ENCODE measurements at places on chromosomes 2 and 18. TPM values are rescaled to one million over a fixed set of nuclear protein-coding genes. Genes with fewer than 3 reads are reported as not detected.

DNA sequence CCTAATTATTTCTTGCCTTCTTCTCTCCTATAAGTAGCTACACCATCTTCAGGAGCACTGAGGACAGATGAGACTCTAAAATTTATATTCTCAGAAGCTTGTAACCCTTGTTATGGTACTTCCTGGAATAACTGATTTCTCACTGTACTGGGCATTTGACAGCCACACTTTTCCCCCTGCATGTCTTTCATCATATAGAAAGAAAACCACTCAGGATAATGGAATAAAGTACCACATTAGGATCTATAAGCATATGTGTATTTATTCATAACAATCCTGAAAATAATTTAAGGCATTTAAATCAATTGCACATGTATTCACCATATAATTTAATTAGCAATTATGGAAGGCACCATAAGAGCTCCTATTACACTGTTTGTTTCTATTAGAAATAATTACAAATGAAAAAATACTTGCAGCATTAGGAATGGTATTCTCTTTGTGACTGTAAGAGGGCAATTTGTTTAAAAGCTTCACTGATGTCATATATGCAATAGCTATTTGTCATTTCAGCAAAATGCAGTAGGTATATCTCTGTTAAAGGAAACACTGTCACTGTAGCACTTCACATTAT is 216.9 kb upstream of the FSHR start:
- no peak for DNase-seq

DNA sequence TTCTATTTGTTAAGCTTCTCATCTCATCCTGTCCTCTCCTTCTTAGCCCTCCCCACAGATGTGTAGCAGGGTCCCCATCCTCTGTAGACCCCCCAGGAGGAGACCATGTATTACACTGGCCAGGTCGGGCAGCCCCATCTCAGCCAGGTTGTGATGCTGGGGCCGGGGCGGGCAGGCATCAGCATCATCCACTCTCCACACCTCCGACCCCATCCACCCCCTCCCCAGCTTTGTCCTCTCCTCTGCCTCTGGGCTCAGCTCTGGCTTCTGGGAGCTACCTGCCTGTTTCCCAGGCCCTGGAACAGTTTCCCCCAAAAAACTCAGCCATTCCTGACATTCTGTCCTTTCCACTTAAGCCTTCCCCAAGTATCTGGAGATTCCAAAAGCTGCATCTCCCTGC is 49.2 kb downstream of the GBX2 start:
- no peak for DNase-seq

- DNase-seq: no peak
Observed at GRCh38 chr18:58882686-58883085, 18.0 kb downstream of the ZNF532 start.

GRCh38 chr2:151306621-151307020 is 17.2 kb upstream of the NMI start:
- no peak for DNase-seq

GRCh38 chr2:551621-552020 is 125.6 kb downstream of the TMEM18 start:
- DNase-seq: no peak

GRCh38 chr2:235523021-235523420 is 29.2 kb downstream of the AGAP1 start:
- peak; percentile 28 for DNase-seq

GRCh38 chr18:8771930-8772329 is 66.6 kb downstream of the MTCL1 start:
- DNase-seq: no peak

- DNase-seq: no peak
Observed at GRCh38 chr2:126717928-126718327, 62.0 kb downstream of the GYPC start.

DNA sequence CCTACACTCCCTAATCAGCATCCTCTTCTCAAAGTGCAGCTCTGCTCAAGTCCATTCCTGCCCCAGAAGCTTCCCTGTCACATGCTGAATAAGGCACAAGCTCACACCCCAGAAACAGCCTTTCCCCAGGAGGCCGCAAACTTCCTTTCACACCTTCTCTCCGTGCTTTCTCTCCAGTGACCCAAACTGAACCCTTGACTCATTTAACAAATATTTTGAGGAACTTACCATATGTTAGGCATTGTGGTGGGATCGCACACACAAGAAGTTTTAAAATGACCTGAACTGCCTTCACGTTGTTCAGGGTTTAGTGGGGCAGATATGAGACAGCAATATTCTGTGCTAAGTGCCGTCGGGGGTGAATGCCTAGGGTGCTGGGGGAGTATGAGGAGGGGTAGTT is 161.3 kb downstream of the INSIG2 start:
- no peak for DNase-seq

DNA sequence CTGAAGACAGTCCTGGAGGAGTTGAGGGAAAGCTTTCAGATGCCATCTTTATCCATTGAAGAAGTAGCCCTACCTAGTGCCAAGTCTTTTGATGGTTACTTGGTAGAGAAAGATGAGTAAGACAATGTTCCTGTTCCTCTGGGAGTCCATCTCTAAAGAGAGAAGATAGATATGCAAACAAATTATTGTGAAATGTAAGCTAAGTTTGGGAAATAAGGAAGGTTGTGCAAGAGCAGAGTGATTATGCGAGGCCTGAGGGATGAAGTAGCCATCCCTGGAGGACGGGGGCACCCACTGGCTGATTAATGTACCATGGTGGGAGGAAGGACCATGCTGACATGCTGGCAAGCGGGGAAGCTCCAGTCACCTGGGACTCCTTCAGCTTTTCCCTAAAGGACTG is 994 bp upstream of the DTNA start:
- DNase-seq: no peak

- DNase-seq: no peak
Observed at GRCh38 chr2:171235262-171235881, 74.7 kb upstream of the TLK1 start.

DNA sequence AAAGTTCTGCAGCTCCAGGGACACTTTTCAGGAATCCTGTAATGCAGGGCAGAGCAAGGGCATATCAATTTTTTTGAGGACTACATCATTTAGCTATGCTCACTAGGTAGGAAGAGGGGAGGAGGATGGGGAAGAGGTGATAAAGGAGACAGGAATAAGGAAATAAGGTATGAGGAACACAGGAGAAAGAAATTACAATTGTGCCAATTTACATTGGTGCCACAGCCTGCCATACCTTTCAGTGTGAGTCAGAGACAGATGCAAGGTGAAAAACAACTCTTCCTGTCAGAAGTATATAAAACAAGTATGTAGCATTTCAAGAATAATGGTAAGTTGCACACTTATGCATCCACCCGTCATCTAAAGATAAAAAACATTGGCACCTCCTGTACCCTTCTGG is 5.4 kb upstream of the MRPS9 start:
- DNase-seq: no peak

DNA sequence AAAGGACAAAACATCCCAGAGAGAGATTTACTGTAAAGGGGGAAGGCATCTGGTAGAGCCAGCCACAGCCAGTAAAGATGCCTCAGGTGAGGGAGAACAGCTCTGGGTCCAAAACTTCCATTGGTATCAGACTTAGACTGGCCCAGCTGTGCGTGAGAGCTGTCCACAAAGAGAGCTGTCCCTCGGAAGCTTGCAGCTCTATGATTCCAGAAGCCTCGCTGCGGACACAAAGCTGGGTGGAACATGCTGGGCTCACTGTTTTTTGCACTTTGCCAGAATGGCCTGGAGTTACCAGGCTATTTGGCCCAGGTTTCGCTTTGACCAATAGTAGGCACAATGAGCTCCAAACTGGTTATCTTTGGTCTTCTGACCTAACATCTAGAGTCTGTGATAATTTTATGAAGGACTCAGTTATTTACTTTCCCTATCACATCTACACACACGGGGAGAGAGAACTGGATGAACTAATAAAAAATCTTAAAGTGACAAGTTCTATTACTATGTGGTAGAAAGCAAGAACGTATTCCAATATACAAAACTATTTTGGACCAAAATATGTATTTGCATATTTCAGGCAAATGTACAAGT is 101.9 kb downstream of the DNER start:
- DNase-seq: no peak

- DNase-seq: no peak
Observed at GRCh38 chr2:47201224-47201623, 46.1 kb upstream of the STPG4 start.

DNA sequence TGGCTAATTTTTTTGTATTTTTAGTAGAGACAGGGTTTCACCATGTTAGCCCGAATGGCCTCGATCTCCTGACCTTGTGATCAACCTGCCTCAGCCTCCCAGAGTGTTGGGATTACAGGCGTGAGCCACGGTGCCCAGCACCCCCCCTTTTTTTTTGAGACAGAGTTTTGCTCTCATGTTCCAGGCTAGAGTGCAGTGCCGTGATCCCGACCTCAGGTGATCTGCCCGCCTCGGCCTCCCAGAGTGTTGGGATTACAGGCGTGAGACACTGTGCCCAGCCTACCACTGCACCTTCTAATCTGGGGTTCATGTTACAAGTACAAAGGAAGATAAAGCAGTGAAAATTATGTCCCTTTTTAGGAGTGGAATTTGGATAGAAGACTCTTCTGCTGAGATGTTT is 41.5 kb upstream of the CABLES1 start:
- no peak for DNase-seq

DNA sequence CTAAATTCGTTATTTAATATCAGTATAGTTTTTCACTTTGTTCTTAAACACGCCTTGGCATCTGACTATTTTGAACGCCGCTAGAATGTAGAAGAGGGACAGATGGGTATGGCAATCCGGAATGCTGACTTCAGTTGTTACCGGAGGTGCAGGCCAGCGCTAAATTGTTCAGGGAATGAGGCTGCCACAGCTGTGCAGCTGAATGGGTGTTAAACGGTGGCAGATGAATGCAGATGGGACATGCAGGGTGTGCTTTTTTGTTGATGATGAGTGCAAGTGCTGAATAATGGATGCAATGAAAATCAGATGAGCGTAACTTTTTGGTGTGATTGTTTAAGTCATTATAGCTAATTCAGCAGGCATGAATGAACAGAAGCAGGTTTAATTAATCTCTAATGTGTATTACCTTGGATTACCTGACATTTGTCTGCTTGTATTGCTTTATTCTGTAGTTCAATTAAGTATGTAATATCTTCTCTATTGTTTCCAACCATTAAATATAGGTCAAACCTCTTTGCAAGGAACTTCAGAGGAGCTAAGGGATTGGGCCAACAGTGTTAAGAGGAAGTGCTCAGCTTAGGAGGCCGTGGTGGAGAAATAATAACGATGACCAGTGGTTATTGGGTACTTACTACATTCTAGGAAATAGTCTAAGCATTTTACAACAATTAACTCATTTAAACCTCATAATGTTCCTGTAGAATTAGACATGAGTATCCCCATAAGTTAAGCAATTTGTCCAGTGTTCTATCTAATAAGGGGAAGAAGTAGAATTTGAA is 11.9 kb upstream of the CREG2 start:
- DNase-seq: no peak

DNA sequence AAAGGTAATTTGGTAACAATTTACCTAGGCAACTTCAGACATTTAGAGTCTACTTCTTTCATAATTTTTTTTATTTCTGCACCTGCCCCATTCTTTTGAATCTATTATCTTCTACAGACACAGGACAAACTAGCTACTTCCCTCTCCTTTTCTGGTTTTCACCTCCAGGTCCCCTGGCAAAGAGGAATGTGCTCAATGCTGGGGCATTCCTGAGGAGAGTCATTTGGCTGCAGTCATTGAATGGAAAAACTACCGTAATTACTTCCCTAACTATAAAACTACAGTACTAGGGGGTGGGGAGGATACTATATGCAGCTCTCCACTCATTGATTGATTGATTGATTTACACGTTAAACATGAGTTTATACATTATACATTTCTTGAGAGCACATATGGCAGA is 11.2 kb upstream of the ARHGAP28 start:
- DNase-seq: no peak

GRCh38 chr2:200619279-200619678 is 33.5 kb downstream of the AOX1 start:
- DNase-seq: no peak

- no peak for DNase-seq
Observed at GRCh38 chr18:55301824-55302166, 286.2 kb downstream of the TCF4 start.

DNA sequence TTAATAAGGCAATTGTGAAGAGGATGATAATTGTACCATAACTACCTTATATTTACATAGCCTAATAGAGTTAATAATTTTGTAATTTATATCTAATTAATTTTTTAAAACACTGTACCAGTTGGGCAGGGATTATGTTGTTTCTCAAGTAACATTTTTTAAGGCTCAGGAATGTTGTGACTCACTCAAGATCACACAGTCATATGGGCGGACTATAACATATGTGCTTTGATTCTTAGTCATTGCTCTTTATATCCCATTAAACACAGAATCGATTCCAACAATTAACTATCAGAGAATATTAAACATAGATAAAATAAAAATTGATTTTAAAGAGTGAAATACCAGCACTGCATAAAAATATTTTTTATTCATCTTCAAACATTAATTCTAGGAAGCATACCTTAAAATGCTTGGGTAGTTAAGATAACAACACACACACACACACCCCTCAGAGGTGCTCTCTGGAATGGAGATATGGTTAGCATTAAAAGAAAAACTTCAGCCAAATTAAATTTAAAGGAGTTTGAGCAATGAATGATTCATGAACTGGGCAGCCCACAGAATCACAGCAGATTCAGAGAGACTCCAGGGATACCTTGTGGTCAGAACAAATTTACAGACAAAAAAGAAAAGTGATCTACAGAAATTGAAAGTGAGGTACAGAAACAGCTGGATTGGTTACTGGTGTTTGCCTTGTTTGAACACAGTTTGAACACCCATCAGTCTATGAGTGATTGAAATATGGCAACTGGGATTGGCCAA is 869.4 kb upstream of the ID2 start:
- no peak for DNase-seq

DNA sequence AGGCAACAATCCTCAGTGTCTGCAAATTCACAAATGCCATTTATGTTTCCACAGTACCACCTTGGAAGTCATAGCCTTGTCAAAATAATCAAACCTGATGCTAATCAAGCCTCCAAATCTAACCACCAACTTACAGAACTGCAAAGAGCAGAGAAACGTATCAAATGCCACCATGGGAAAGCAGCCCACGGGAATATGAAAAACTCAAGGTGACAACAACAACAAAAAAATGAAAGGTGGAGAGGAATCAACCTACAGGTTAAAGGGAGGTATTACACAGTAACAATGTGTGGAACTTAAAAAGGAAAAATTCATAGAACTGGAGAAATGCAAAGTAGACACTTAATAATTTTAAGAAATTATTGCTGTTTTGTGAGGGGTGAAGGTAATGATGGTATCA is 46.7 kb downstream of the CD226 start:
- no peak for DNase-seq

Gene SOX11
- total RNA-seq: 0.84 TPM

Gene SLC4A5
- total RNA-seq: 3.2 TPM

Gene MRPL30
- total RNA-seq: 18.8 TPM

Gene RPS27A
- 706 TPM for total RNA-seq

Gene LCT
- total RNA-seq: not detected

Gene SCYGR4
- not detected for total RNA-seq

Gene SF3B1
- 252 TPM for total RNA-seq

Gene SDC1
- total RNA-seq: 148 TPM

Gene FN1
- 955 TPM for total RNA-seq
